ENCODE measurements at places on chromosomes 6 and 20.

DNA sequence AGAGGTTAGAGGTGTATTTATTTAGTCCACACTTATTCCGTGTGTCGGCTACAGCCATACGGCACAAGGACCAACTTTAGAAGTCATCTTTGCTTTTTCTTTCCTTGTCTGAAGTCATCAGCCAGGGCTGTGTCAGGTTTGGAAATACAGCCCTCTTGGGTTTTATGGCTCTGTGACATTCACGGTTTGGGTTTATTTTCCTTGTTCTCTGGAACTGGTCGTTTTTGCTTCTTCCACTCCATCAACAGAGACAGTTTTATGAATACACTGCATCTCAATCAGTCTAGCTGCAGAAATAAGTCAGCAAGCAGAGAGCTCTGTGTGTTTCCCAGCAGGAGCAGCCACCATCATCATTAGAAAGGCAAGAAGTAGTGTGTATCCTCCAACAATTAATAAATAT, 132.5 kb downstream of the TBC1D7 start:
- DNase-seq = no peak

GRCh38 chr20:8756410-8756809, 312.5 kb upstream of the PLCB4 start:
- DNase-seq = no peak

DNA sequence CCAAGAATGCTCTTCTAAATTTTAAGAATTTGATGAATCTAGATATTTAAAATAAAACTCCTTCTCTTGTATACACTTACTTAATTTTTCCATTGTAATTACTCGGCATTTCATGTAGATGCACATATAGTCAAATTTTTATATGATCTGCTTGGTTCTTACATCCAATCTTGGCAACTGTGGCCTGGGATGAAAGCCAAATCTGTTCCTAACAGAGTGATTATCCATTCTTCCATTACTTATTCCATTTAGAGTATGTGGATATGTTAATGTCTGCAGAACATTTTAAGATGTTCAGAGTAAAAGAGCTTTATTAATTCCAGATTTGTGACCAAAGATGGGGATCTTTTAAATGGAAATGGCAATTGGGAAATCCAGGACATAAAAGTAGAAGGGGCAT, 144.1 kb upstream of the PDE7B start:
- no peak for DNase-seq

DNA sequence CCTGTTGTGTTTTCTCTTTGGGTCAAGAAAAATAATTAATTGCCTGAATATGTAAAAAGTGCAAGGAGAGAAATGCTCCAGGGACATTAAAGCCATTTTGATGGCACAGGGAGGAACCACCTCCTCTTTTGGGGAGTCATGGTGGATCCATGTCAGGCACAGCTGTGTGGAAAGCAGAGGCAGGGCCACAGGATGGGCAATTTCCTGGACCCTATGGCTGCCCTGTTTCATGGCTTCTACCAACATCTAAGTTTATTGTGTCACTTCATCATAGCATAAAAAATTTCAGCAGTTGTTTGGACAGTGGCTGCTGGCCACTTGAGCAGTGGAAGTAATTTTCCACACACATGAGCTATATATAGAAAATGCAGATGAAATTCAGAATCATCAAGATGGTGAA, 238.2 kb downstream of the SYNE1 start:
- no peak for DNase-seq

- DNase-seq = no peak
These were observed 53.6 kb upstream of the EDN3 start for GRCh38 chr20:59246691-59247400.

- peak; percentile 85 for DNase-seq
These were observed 29.6 kb downstream of the SRSF3 start for GRCh38 chr6:36623547-36624459.

- peak; percentile 50 for DNase-seq
These were observed 41.8 kb upstream of the DOK5 start for GRCh38 chr20:54433636-54434035.

DNA sequence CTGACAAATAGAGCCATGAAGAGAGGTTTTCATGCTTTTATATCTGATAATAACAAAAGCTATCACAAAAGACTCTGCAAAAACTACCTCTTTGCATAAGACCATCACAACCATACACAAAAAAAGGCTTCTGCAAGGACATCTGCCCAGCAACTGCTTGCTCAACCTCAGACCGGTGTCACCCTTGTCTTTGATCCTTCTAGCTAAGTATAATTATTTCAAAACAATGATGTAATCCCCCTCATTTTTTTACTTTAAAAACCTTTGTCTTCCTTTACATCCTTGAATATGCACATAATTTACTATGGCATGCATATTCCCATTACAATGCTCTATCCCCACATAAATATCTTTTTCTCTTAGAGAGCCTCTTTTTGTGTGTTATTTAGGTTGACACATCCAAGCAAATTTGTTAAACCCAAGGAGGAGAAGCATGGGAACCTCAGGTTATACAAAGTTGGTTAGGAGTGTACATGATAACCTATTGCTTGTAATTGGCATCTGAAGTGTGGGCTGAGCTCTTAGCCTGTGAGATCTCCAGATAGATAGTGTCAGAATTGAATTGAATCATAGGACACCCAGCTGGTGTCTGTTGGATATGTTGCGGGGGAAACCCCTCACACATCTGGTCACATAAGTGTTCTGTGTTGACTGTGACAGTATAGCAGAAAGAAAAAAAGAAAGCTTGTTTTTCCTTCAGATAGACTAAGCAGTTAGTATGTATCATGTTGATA, 20.7 kb upstream of the CGA start:
- no peak for DNase-seq

- no peak for DNase-seq
These were observed 66.0 kb downstream of the UBR2 start for GRCh38 chr6:42629845-42630244.

GRCh38 chr6:142313284-142313683, 11.5 kb downstream of the ADGRG6 start:
- DNase-seq = no peak

- no peak for DNase-seq
These were observed 544.5 kb downstream of the MAFB start for GRCh38 chr20:40144581-40144980.

DNA sequence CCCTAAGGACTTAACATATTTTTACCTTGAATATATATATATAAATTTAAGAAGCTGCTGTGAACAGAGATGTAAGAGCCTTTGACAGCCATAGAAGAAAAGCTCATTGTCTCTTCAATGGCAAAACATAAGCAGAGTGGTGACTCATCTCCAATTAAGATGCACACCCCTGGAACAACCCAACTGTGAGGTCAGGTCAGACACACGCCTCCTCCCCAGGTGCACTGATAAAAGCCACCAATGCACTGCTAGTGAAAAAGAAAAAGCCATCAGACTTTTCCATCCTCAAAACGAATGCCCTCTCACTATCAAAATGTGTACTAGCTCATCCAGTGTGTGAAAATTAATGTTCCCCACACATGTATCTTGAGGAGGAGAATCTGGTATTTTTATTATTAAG, 100.1 kb downstream of the SMLR1 start:
- DNase-seq = no peak

DNA sequence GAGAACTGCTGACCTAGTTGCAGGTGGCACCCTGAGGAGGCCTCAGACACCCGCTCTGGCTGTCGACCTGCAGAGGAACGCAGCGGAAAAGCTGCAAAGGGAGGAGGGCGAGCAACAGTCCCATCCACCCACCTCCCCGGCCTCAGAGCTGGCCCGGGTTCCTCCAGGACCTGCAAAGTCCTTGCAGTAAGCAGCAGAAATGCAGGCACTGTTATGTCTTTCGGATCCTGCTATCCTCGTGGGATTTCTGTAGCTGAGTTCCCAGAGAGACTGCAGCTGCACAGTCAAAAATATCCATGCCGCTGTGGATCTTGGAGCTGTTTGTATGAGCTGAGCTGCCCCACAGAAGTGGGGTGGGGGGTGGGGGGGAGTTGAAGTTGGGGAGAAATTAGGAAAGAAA, 251.3 kb downstream of the ANKRD60 start:
- no peak for DNase-seq

DNA sequence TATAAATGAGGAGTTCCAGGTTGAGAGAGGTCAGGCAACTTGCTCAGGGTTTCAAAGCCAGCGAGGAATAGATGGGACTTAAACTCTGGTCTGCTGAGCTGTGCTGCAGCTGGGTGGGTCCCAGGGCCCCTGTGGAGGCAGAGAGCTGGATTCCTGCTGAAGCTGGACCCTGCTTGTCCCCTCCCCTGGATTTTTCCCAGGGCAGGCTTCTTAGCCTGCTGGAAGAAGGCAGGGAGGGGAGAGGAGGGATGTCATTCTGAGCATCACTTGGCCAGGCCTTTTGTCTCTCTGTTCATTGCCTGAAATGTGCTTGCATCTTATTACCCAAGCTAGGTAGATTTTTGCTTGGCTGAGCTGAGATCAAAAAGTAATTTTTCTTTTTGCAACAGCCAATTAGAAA, 133.7 kb downstream of the DHX35 start:
- DNase-seq = no peak

GRCh38 chr20:62466072-62466760, 9.6 kb downstream of the GATA5 start:
- no peak for DNase-seq

DNA sequence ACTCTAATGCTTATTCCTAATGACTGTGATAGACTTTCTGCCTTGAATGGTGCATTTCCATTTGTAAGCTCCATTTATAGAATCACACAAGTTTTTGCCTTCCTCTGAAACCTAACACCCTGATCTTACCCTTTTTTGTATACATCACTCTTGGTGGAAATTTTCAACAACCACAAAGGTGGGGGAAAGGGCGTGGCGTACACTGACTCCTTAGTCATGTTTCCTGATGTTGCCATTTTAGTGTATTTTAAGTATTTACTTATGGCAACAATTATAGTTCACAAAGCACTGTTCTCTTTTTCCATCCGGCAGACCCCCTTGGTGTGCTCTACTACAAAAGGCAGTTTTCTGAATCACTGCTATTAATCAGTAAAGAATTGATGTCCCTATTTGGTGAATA, 92.0 kb downstream of the ATXN1 start:
- no peak for DNase-seq

DNA sequence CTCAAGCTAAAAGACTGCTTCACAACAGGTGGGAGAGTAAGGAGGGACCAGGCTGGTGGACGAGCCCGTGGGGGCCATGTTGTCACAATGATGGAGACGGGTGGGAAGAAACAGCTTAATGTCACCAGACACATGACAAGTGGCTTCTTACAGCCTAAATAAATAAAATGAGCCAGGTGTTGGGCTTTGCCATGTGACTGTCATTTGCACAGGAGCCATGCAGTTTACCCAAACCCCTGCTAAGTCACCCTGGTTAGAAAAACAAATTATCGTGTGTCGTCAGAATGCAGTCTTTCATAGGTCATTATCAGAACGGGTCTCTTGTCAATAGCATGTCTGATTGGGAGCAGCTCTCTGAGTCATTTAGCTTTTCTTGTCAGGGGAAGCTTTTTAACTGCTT, 18.5 kb downstream of the BTBD3 start:
- no peak for DNase-seq

- no peak for DNase-seq
These were observed 19.7 kb downstream of the ZBP1 start for GRCh38 chr20:57600320-57601210.

GRCh38 chr20:49677777-49678758, 35.6 kb downstream of the B4GALT5 start:
- no peak for DNase-seq

- no peak for DNase-seq
These were observed 665.7 kb upstream of the SLC35B3 start for GRCh38 chr6:9100869-9101580.

DNA sequence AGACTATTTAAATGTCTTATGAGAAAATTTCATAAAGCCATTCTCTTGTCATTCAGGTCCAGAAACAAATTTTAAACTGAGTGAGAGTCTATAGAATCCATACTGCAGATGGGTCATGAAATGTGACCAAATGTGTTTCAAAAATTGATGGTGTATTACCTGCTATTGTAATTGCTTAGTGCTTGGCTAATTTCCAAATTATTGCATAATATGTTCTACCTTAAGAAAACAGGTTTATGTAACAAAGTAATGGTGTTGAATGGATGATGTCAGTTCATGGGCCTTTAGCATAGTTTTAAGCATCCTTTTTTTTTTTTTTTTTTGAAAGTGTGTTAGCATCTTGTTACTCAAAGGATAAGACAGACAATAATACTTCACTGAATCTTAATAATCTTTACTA, 5.0 kb downstream of the MARCKS start:
- no peak for DNase-seq

GRCh38 chr6:134806180-134806798, 143.6 kb downstream of the ALDH8A1 start:
- no peak for DNase-seq

DNA sequence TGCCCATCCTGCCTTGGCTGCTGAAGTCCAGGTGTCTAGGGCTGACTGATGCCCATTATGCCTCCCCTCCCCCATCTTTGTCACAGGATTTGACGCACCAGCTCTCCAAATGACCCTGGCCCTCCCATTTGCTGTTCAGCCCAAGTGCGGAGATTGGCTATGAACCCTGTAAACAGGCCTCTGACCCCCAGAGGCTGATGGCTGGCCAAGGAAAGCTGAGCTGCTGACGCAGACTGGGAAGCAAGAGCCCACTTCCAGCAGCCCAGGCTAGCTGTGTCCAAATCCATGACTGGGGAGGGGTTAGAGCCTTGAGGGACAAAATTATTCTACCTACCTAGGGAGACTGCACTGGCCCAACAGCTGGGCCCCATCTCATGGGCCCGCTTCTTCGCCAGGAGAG, 797 bp upstream of the GNRH2 start:
- DNase-seq = no peak

All from NCI-H1694 (cell line).